ENCODE measurements at places on chromosomes 1 and 21.

DNA sequence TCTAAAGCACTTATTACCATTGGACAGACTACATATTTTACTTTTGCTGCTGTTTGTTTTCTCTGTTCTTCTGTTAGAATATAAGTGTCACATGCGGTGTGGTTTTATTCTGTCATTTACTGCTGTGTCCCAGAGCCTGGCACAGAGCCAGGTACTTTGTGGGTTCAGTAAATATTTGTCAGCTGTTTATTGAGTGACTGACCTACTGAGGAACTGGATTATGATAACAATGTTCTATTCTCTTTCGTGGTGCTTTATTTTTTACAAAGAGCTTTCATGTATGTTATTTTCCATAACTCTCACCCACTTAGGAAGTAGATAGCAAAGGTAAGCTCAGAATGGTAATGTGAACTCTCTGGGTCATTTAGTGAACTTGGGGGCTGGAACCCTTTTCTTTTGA, 118.8 kb downstream of the RWDD3 start:
- no peak for DNase-seq

DNA sequence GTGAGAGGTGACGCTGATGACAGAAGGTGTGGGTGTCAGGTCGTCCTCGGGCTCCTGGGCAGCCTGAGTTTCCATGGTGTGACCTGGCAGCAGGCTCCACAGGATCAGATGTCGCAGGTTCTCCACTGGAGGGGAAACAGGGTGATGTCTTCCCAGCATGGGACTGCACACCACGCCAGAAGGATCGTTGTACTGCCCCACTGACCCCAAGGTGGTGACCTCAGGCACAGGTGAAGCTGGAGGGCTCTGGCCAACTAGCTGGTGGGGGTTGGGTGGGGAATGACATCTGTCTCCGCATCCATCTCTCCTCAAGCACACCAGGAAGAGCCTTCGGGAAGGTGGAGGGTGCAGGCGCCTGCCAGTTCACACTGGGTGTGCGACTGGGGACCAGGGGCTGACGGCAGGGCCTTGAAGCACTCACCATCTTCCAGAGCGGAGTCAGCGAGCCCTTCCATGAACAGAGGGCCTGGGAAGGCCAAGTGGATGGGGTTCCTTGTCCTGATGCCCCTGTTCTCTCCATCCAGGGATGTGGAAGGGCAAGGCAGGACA, 19.4 kb downstream of the LRRC71 start:
- no peak for DNase-seq

- no peak for DNase-seq
These were observed 47.7 kb upstream of the C8B start for GRCh38 chr1:57013522-57013921.

DNA sequence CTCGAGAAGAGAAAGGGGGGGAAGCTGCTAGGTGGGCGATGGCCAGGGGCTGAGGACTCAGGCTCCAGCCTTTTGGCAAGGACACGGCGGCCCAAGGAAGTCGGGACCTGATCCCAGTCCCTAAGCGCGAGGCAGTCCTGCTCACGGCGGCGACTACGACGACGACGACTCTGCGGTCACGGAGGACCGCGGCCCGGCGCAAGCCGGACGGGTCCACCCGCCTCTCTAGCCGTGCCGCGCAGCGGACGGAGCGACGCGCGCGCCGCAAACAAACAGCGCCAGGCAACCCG, 401 bp downstream of the WNT9A start:
- DNase-seq: no peak

DNA sequence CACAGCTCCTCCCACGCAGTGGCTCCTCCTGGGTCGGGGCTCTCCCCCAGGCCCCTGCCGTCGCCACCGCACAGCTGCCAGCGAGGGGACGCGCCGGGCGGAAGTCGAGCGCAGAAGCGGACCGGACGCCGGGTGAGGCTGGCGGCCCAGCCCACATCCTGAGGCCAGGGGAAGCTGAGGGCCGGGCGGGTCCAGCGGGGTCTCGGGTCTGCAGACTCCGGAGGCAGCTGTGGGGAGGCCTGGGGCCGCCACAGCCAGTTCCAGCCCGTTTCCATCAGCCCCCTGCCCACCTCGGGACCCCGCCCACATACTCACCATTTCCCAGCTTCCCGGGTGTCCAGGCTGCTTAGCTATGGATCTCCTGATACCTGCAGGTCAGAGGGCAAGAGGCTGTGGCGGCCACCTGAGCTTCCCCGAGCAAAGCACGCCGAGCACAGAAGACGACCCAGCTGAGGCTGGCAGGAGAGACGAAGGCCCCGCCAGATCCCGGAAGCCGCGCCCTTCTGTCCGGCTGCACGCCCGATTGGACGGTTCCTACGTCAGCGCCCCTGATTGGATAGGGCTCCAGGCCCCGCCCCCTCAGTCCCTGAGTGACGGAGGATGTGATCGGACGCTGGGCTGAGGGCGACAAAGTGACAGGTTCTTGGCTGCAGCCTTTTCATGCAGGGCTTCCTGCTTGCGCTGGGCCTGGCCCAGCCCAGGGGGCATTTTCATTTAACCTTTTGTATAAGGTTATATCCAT, 38.7 kb upstream of the ZNF124 start:
- DNase-seq: peak; percentile 87

- no peak for DNase-seq
These were observed 11.4 kb downstream of the SDE2 start for GRCh38 chr1:225987491-225988316.

DNA sequence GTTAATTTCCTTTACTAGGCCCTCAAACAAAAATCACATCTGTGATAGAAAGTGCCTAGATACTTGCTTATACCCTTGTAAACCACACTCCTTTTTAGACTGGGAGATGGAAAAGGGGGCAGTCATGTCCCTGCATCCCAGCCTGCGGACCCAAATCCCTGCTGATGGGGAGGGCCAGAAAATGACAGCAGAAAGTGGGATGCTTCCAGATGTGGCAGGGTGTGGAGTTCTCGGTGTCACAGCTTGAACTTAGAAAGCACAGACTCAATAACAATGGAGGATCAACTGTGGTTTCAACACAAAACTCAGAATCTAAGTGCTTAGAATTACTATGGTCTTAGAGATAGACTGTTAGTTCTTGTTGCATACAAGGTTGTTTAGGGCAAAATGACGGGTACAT, 95.6 kb upstream of the F3 start:
- no peak for DNase-seq

GRCh38 chr1:160741092-160741501, 2.0 kb downstream of the SLAMF7 start:
- no peak for DNase-seq

- no peak for DNase-seq
These were observed 48.7 kb upstream of the ZC3H11B start for GRCh38 chr1:219661464-219662092.

- no peak for DNase-seq
These were observed 1085.7 kb downstream of the NCAM2 start for GRCh38 chr21:22083899-22084298.

DNA sequence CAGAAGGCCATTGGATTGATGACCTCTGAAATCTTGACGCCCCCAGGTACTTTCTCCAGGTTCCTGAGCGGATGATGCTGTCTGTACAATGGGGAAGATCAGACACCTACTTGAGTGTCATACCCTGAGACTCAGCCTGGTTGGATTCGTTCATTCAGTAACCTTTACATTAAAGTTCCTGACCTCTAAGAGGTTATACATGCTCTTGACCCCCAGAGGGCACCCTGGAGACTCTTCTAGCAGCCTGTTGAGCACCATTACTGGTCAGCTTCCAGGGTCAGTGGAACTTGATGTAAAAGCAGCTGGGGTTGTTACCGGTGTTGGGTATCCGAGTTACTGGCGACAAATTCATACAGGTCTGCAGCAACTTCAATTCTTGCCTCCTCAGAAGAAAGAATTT, 114.3 kb upstream of the ZNF678 start:
- DNase-seq: no peak

DNA sequence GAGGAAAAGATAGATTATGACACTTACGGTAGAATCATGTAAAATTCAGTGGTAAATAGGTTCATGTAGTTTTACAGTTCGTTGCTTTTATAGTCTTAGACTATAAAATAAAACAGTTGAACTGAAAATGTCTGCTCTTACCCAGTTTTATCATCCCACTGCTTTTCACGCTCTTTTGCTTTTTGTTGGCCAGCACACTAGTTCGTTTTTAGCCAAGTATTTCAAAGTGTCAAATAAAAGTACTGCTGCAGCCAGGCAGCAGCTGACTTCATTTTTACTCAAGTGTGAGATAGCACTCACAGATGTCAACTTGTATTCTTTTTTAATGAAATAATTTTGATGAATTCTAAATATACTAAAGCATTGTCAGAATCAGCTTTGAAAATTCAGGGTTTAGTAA, 18.5 kb upstream of the BTG3 start:
- no peak for DNase-seq

DNA sequence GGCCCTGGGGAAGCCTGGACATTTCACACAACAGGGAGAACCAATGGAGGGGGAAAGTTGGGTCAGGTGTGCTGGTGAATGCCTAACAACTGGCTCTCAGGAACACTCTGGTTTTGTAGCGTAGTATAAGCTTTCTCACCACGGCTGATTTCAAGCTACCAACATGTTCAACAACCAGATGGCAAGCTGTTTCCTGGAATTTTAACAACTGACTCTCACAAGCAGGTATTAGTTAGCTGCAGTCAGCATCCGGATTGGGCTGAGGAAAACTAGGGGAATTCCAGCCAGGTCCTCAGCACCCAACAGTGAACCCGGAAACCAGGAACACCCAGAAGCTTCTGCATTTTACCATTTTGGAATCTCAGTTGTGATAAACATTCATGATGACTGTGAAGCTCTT, 162.3 kb upstream of the CAMK1G start:
- no peak for DNase-seq

- no peak for DNase-seq
These were observed 14.7 kb downstream of the ADCY10 start for GRCh38 chr1:167899253-167899681.

GRCh38 chr1:42981871-42982270, 23.2 kb upstream of the SLC2A1 start:
- DNase-seq: no peak

GRCh38 chr21:44846224-44846484, 27.3 kb downstream of the PTTG1IP start:
- no peak for DNase-seq

DNA sequence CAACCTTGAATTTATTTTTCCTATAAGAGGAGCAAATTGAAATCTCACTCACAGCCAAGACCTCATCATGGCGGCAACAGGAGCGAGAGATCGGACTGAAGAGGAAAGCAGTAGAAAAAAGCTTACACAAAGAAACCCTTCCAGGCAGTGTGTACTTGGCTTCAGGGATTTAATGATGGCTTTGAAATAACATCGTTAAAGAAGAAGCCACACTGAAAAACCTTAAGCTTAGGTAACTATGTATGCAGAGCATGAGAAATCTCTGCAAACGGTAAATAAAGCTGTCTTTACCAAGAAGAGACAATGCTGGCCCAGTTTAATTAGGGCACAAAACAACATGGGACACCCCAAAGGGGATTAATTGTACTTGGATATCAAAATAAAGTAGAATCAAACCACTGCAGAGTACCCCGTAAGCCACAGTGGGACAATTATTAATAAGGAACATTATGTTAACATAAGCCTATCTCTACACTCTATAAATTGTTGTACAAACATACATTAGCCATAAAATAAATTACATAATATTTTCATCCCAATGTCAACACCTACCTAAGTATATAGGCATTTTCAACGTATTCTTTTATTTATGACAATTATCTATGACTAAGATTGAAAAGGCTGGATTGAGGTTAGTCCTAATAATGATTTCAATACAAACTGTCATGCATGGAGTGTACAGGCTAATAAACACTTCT, 360.2 kb upstream of the CHRM3 start:
- DNase-seq: no peak
